Endothelial cell (in vitro differentiated cells): ENCODE measurements at places on chromosomes 1 and 21. TPM values are rescaled to one million over a fixed set of nuclear protein-coding genes. Genes with fewer than 3 reads are reported as not detected.

GRCh38 chr1:230771773-230772354, 24.7 kb downstream of the CAPN9 start:
- no peak for DNase-seq

DNA sequence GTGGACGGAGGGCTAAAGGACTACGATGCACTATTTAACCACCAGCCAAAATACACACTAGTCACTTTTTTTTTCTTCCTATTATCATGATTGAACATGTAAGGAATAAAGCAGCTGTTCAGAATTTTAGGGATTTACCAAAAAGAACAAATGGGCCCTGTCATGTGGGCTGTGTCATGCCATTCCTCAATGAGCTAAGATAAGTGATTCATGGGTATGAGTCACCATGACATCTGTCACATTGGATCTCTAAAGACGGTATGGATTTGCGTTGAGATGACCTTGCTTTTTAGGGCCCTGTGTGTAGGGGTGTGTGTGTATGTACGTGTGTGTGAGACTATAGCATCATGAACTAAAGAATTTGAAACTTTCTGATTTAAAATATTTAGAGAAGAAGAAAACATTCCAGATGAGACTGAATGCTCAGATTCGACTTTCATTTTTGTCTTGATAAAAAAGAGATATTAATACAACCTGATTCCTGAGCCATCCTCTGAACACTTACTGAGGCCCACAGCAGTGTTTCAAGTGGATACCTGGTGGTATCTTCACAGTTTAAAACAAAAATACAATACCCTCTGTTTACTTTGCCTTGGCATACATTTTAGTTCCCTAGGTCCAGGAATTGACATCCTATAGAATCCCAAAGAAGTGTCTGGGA, 246.1 kb upstream of the DUSP10 start:
- no peak for DNase-seq

DNA sequence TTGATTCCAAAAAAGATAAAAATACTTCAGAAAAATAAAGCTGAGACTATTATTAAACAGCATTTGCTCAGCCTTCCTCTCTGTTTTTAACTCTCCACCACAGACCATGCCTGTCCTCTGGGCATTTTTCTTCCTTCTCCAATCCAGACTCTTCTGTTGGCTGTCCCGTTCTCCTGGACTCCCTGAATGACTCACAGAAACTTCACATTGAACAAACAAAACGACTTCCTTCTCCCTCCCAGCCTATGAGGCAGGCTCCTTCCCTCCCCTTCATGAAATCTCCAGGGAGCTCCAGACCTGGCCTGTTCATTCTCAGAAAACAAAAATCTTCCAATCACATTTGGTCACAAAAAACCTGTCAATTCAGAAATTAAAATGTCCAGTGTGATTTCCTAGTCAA, 421.3 kb downstream of the NPHP4 start:
- no peak for DNase-seq

Gene BATF3
- 0.54 TPM for total RNA-seq

Gene UBAP2L
- total RNA-seq, result 243 TPM
